ENCODE measurements at places on chromosomes 6 and 20.

GRCh38 chr6:150697515-150697914 lies 97.8 kb downstream of the PLEKHG1 start:
- DNase-seq = no peak

DNA sequence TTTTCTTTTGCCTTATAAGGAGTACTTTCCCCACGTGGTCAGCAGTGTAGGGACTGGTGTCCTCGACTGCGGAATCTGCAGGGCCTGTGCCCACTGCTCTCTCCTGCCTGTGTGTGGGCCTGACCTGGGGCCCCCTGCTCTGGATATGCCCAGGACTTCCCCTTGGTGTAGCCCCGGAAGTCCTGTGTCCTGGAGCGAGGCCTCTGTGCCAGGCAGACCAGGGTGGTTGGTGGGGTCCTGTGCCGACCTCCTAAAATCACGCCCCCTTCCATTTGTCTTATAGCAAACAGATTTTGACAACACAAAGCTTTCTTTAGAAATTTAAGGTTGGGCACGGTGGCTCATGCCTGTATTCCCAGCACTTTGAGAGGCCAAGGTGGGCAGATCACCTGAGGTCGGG lies 64.2 kb downstream of the DLL1 start:
- no peak for DNase-seq

GRCh38 chr6:3510617-3511016 lies 53.8 kb upstream of the SLC22A23 start:
- no peak for DNase-seq

GRCh38 chr20:58374906-58375758 lies 13.9 kb upstream of the VAPB start:
- DNase-seq = no peak

DNA sequence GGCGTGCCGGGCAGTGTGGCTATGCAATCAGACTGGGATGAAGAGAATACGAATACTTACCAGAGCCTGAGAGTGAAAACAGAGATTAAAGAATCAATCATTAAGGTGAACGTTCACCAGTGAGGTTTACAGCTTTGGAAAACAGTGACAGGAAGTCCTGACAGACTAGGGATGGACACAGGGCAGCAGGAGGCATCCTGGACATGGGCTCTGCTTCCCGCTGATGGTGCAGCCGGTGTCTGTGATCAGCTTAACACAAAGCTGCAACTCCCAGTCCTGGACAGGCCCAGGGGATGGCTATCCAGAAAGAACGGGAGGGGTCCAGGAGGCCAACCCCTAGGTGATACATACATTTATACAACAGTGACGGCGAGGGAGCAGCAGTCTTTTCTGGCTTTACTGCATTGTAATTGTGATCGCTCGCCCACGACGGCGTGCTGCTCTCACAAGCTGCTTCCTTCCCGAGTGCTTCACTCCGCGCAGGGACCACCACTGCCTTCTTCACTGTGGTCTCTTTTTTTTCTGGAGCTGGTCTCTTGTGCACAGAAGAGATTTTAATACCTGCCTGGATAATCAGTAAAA lies 20.7 kb downstream of the DIDO1 start:
- no peak for DNase-seq

GRCh38 chr6:149831308-149831820 lies 32.8 kb downstream of the LRP11 start:
- DNase-seq = no peak

- DNase-seq = no peak
Observed at GRCh38 chr6:137339929-137340559, 120.9 kb upstream of the IFNGR1 start.

DNA sequence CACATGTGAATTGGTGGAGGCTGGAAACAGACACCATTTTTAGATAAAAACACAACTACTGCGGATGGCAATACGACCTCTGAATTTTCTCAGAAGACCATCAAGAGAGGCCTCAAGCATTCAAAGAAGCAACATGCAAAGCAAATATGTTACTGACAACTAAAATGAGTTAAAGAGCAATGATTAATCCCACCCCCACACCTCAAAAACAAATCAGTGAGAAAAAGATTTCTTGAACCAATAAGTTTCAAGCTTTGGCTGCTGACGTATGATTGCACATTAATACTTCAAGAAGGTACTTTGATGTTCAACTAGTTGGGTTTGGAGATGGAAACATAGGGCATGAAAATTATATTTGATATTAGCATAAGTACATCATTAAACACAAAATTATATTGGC lies 982 bp downstream of the MMUT start:
- DNase-seq = no peak

DNA sequence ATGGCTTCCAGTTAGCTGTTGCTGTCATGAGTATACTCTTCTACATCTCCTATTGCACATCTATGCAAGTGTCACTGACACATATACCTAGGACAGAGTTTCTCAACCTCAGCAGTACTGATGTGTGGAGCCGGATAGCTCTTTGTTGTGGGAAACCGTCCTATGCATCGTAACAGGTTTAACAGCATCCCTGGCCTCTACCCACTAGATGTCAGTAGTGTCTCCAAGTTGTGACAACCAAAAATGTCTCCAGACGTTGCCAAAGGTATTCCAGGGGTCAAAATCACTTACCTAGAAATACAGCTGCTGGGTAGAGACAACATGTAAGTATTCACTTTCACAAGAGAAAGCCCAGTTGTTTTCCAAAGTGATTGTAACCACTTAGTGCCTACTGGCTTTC lies 637.6 kb downstream of the RNF144B start:
- no peak for DNase-seq

DNA sequence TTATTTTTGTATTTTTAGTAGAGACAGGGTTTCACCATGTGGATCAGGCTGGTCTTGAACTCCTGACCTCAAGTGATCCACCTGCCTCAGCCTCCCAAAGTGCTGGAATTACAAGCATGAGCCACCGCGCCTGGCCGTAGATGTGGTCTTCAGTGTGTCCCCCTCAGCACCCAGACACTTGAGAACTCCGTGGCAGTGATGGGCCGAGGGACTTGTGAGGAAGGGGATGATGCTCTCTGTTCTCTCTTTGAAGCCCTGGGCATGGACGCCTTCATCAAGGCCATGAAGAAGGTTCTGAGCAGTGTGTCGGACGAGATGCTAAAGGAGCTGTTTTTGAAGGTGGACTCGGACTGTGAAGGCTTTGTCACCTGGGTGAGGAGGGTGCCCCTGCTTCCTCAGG lies 16.9 kb downstream of the EFCAB8 start:
- DNase-seq = no peak

GRCh38 chr6:156109713-156110112 lies 654.1 kb upstream of the NOX3 start:
- no peak for DNase-seq

- DNase-seq = no peak
Observed at GRCh38 chr6:135222623-135223022, 41.5 kb downstream of the MYB start.

- no peak for DNase-seq
Observed at GRCh38 chr6:15338476-15338875, 92.6 kb downstream of the JARID2 start.

DNA sequence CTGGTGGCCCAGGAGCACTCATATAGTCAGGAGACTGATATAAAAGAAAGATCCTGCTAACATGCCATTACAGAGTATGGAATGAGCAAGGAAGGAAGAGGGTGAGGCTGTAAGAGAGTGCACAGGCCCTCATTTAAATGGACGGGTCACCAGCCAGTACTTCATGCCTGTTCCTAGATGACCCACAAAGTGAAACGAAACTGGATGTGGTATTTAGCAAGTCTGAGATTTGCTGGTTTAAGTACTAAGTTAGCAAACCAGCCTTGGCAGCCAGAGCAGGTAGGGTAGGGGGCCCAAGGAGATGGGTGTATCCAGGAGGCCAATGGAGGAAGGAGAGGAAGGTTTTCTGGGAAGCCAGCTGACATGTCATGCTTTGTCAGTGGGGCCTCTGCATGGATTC lies 15.9 kb downstream of the NT5E start:
- DNase-seq = no peak

- DNase-seq = no peak
Observed at GRCh38 chr6:135030056-135030473, 24.6 kb downstream of the HBS1L start.

Measured in stimulated activated CD8-positive, alpha-beta memory T cell treated with anti-CD3 and anti-CD28 coated beads, Interleukin-4, amount 100 ng/mL, for 4 hours (primary cell).